ENCODE measurements at places on chromosomes 16 and 17.

GRCh38 chr16:58348986-58349385 is 43.3 kb upstream of the GINS3 start:
- no peak for DNase-seq

DNA sequence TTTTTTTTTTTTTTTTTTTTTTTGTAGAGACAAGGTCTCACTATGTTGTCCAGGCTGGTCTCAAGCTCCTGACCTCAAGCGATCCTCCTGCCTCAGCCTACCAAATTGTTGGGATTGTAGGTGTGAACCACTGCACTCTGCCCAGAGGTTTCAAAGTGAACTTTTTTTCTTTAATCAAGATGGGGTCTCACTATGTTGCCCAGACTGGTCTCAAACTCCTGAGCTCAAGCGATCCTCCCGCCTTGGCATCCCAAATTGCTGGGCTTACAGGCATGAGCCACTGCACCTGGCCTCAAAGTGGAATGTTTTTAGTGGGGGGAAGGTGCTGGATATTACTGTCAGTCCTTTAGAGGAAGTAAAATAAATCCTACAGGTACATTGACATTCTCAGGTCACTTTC is 12.0 kb upstream of the CEP20 start:
- no peak for DNase-seq

DNA sequence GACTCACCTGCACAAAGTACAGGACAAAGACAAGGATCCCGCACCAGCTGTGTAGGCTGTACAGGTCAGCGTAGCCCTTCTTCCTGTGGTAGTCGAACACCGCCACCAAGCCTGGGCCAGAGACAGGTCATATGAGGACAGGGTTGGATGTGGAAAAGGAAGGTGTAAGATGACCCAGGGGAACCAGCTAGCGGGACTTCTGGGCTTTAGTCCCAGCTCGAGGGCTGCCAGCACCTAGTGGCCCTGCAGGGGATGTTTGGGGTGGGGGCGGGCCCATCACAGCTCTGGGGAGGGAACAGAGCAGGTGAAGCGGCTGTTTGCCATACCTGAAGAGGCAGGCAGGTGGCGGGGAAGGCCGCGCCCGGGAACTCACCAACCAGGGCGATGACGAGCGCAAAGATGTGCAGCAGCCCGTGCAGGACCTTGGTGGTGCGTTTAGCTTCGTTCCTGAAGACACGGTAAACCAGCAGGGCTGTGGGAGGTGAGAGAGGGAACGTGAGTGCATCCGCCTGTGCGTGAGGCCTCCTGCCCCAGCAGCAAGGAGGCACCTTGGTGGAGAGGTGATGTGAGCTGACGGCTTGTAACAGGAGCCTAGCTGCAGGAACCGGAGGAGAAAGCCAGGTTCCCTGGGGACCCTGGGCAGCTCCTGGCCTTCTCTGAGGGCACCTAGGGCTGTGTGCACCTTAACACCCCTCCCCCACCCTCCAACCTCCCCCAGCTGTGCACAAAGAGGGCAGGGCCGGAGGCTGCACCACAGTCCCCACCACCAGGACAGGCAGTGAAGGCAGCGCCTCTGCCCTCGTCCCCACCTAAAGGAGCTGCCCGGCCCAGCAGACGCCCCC is 10.2 kb downstream of the CYB561 start:
- no peak for DNase-seq

DNA sequence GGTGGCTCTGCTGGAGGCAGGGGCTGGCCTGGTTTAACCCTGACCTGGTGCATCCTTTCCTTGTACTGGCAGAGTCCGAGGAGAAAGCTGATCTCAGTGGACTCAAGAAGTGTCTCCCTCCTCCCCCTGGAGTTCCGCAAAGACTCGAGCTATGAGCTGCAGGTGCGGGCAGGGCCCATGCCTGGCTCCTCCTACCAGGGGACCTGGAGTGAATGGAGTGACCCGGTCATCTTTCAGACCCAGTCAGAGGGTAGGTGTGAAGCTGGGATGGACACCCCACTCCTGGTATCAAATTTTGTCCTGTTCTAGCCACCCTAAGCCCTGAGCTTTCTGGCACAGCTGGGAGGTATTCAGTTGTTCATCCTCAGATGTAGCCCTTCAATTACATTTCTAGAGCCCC is 42.5 kb downstream of the IL21R start:
- no peak for DNase-seq

- peak; percentile 90 for DNase-seq
Measured at GRCh38 chr17:8192070-8192815, 2.3 kb upstream of the BORCS6 start.

GRCh38 chr16:50505714-50506542 is 42.3 kb upstream of the NKD1 start:
- no peak for DNase-seq

DNA sequence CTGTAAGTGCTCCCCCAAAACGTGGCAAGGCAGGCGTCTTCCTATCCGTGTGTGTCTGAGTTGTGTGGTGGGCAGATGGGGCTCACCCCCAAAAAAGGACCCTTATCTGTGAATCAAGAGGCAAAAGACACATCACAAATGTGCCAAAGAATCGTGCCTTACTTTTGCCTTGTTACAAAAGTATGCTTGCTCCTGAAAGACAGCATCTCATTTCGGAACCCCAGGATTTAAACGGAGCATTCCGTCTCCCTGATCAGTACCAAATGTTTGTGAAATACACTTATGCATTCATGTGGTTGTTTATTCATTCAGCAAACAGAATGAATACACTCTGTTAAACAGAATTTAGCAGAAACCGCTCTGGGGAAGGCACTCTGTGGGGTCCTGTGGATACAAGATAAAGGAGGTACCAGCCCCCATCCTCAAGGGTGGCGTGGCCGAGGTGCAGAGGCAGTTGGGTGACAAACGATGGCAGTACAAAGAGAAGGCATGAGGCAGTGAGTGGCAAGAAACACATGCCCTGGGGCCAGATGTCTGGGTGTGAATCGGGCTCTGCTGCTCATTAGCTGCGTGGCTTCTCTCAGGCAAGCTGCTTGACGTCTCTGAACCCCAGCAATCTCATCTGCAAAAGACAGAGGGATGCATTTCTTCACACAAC is 654 bp downstream of the WFDC1 start:
- no peak for DNase-seq

- no peak for DNase-seq
Measured at GRCh38 chr17:76523084-76524037, 14.1 kb downstream of the CYGB start.

DNA sequence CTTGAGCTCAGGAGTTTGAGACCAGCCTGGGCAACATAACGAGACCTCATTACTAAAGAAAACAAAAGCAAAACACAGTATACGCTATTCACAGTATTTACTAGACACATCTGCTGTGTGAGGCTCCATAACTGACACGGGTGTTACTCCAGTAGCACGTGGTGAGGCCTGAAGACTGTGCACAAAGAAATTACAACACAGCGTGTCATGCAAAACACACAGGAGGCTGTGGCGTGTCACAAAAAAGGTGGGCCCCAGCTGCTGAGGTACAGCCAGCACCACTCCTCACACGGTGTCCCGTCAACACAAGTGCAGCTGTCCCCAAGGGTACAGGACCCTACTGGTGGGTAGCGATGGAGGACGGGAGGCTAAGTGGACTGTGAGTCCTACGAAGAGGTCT is 2.7 kb downstream of the CYBC1 start:
- DNase-seq, result no peak

DNA sequence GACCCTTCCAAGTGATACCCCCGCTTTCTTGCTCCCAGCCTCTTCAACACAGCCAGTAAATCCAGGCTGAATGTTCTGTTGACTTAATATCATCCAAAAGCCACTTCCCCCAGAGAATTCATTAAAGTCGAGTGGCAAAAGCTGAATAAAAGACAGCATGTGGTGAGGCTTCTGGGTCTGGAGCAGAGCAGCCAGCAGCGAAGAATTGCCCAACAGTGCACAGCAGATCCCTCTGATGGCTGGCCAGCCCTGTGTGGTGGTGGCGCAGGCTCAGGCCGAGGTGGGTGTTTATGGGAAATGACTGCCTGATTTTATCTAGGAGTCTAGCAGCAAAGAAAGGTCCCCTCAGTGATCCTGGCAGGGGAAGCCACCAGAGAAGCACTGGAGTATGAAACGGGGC is 30.3 kb upstream of the RCVRN start:
- DNase-seq, result no peak

DNA sequence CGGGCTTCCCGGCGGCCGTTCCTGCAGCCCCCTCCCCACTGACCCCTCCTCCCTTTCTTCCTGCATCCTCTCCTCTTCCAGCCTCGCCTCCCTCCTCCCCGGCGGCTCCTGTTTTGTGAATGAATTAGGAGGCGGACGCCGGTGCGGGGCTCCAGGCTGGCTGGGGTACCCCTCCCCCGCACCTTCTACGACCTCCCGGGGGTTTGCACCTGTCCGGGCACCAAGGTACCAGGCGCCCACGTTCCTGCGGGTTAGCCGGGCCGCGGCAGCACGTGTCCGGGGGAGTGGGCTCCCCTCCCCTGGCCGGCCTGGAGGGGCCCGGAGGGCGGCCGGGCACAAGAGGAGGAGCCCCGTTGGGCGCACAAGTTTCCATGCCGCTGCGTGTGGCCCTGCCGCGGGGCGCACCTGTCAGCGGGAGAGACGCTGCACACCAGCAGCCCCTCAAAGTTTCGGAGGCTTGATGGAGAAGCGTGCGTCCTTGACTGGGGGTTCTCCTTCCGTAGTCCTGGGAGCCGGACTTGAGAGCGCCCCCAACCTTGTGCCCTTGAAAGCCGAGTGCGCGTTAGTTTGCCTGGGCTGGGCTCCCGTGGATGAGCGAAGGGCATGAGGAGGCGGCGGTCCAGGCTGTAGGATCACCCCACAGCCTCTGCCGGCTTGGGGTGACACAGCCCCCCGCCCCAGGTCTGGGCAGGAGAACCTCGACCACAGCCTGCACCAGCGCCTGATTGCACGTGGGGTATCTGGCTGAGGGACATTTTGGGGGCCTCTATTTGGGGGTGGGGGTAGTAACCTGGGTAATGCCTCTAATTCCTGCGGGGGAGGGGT is 1.2 kb downstream of the HAS3 start:
- DNase-seq, result no peak

GRCh38 chr16:84378099-84378498 is 9.8 kb downstream of the ATP2C2 start:
- DNase-seq, result no peak

DNA sequence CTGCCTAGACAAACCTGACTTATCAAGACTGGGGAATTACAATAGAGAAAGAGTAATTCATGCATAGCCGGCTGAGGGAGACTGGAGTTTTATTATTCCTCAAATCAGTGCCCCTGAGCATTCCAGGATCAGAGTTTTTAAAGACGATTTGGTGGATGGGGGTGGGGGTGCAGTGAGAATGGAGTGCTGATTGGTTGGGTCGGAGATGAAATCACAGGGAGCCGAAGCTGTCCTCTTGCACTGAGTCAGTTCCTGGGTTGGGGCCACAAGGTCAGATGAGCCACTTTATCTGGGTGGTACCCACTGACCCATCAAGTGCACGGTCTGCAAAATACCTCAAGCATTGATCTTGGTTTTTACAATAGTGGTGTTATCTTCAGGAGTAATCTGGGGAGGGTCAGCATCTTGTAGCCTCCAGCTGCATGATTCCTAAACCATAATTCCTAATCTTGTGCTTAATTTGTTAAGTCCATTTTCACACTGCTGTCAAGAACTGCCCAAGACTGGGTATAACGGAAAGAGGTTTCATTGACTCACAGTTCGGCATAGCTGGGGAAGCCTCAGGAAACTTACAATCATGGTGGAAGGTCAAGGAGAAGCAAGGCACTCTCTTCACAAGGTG is 69.6 kb downstream of the MARF1 start:
- DNase-seq, result no peak
